ENCODE measurements at places on chromosomes 6 and 20. TPM values are rescaled to one million over a fixed set of nuclear protein-coding genes. Genes with fewer than 3 reads are reported as not detected.

Gene TCF15
- total RNA-seq: not detected

Gene ARFGEF3
- 0.29 TPM for total RNA-seq

Gene SLC17A9
- 6.8 TPM for total RNA-seq

Gene MUC21
- total RNA-seq: not detected

Gene KIAA0408
- 1.6 TPM for total RNA-seq

Gene PDYN
- not detected for total RNA-seq

Gene KCNK17
- not detected for total RNA-seq

Gene SOBP
- total RNA-seq: 1.8 TPM

Gene FAM209B
- total RNA-seq: 0.40 TPM

- DNase-seq: no peak
Measured at GRCh38 chr6:48199499-48199898, 88.5 kb upstream of the PTCHD4 start.

DNA sequence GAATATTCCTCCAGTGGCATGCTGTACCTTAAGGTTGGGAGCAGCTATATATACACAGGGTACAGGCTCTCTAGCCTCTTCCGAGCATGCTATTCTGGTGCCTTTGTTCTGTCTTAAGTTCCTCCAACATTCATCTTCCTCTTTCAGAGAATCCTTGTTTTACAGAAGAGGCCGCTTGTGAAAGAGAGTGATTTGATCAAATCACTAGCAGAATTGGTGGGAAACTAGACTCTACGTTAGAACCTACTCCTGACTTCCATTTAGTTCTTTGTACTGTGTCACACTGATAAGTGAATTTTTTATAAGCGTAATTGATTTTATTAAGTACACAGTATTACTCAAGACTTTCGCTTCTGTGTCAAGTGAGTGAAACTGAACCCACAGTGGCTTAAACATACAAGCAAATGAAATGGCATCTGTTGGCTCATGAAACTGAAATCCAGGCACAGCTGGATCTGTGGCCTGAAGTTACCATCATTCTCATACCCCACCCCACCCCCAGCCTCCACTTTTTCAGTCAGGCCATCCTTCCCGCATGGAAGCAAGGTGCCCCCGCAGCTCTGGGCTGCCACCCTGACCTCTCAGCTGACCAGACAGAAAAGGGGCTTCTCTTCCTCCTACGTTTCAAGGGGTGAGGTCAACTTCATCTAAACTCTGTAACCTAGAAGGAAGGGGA is 102.3 kb downstream of the RPP40 start:
- no peak for DNase-seq

DNA sequence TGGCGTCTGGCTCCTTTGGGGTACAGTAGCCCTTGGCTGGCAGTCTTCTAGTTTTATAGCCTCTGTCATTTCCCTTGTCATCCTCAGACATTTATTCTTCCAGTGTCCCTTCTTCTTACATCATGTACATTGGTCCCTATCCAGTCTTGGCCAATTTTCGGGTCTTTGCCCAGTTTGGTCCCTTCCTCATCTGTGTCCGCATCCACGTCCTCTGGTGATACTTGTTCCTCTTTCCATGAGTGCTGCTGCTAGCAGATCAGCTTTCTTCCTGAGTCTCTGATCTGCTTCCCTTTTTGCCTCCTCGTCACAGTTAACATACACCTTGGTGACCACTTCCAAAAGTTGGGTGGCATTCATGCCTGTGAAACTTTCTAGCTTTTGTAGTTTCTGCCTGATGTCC is 86.2 kb upstream of the GPR6 start:
- no peak for DNase-seq

DNA sequence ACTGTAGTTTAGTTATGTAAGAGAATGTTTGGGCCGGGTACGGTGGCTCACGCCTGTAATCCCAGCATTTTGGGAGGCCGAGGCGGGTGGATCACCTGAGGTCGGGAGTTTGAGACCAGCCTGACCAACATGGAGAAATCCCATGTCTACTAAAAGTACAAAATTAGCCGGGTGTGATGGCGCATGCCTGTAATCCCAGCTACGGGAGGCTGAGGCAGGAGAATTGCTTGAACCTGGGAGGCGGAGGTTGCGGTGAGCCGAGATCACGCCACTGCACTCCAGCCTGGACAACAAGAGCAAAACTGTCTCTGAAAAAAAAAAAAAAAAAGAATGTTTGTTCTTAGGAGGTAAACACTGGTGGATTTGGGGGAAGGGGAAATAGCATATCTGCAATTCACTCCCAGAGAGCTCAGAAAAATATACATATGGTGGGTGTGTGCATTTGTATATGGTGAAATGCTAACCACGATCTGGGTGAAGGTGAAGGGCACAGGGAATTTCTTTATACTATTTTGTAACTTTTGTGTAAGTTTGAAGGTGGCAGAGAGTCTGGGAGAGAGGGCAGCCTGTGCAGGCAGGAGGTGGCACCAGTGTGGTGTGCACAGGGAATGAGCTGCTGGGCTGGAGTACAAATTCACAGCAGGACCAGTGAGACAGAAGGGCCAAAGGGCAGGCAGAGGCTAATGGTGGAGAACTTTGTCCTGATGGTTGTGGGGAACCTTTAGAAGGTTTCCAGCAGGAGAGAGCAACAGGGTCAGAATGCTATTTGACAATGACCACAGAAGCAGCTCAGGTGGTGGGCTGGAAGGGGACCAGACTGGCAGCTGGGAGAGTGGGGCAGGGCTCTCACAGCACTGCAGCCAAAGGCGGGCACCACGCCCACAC is 42.4 kb downstream of the SSR1 start:
- DNase-seq: no peak

DNA sequence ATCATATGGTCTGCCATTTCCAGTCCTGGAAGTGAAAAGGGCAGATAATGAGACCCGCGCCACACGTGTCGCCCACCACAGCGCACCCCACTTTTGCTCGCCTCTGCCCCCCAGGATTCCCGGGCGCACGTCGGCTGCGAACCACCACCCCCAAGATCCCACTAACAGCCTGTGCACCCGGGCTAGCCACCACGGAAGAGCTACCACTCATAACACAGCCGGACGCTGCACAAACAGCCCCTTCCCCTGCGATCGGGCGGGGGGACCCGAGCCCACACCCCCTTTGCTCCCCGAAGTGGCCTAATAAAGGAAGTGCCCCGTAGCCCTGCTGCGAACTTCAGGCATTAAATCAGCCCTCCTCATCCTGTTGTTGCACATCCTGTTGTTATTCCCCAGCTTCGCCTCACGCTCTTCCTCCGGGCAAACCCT is 506 bp downstream of the CITED2 start:
- DNase-seq: no peak

DNA sequence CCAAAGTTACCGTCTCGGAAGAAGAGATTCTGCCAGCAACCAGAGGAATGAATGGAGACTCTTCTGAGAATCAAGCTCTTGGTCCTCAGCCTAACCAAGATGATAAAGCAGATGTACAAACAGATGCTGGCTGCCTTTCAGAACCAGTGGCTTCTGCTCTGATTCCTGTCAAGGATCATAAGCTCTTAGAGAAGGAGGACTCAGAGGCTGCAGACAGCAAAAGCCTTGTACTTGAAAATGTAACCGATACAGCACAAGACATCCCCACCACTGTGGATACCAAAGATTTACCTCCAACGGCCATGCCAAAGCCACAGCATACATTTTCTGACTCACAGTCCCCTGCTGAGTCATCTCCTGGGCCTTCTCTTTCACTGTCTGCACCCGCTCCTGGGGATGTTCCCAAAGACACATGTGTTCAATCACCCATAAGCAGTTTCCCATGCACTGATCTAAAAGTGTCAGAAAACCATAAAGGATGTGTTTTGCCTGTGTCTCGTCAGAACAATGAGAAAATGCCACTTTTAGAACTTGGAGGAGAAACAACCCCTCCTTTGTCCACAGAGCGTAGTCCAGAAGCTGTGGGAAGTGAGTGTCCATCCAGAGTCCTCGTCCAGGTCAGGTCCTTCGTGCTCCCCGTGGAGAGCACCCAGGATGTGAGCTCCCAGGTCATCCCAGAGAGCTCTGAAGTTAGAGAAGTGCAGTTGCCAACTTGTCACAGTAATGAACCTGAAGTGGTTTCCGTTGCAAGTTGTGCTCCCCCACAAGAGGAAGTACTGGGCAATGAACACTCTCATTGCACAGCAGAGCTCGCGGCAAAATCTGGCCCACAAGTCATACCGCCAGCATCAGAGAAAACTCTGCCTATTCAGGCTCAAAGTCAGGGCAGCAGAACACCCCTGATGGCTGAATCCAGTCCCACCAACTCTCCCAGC is 109.6 kb downstream of the RTN4IP1 start:
- peak; percentile 70 for DNase-seq

- DNase-seq: no peak
Measured at GRCh38 chr20:3679749-3680700, 1.8 kb downstream of the ADAM33 start.

- no peak for DNase-seq
Measured at GRCh38 chr20:39865446-39865845, 823.6 kb downstream of the MAFB start.

DNA sequence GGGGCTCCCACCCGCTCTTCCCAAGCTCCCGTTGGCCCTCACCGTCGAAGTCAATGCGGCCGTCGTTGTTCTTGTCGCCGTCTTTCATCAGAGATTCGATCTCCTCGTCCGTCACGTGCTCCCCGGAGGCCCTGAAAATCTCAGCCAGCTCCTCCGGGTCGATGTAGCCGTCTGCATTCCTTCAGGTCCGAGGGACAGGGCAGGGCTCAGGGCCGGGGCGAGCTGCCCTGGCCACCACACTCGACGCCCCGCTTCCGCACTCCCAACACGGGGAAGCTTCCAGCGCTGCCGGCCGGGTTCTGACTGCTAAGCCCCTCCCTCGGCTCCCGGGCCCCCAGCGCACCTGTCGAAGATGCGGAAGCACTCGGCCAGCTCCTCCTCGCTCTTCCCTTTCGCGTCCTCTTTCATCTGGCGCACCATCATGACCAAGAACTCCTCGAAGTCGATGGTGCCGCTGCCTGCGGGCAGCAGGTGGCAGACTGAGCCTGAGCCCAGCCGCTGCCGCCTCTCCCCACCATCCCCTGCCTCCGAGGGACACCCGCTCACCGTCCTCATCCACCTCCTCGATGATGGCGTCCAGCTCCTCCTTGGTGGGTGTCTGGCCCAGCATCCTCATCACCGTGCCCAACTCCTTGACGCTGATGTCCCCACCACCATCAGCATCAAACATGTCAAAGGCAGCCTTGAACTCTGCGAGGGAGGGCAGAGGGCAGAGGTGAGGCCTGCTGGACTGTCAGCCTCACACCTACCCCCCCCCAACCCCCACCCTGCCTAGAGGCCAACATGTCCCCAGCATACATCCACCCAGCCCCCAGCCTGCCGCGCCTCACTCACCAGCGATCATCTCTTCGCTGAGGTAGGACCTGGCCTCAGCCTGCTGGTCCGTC is 2.9 kb downstream of the TNNC2 start:
- DNase-seq: peak; percentile 46

DNA sequence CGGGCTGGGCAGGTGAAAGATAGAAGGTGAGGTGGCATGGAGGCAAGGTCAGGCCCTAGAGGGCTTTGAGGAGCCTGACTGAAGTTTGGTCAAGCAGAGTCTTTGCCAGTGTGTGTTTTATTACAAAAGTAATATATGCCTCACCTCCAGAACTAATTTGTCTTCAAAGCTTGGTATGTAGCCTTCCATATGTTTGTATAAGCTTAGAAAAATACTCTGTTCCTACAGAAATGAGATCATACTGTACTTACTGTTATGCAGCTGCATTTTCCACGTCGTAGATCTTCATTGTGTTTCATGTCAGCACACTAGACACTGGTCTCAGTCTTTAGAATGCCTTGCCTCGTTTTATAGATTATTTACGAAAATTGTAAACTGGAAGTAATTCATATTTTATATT is 61.8 kb downstream of the ANKS1A start:
- DNase-seq: no peak

GRCh38 chr20:46808565-46808964 is 86.1 kb upstream of the EYA2 start:
- no peak for DNase-seq

DNA sequence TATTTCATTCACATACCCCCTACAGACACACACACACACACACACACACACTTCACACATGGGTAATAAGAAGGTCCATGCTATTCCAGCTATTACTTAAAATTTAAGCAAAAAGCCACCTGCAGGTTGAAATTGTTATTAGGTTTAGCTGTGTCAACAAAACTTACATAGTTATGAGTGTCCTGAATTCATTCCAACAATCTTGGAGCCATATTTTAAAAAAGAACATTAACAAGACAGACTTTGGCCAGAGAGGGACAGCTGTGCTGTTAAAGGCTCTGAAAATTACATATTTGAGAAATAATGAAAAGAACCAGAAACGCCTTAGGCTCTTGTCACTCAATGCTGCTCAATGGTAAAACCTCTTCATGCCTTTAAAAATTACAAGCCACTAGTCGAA is 455.3 kb downstream of the EPM2A start:
- no peak for DNase-seq

DNA sequence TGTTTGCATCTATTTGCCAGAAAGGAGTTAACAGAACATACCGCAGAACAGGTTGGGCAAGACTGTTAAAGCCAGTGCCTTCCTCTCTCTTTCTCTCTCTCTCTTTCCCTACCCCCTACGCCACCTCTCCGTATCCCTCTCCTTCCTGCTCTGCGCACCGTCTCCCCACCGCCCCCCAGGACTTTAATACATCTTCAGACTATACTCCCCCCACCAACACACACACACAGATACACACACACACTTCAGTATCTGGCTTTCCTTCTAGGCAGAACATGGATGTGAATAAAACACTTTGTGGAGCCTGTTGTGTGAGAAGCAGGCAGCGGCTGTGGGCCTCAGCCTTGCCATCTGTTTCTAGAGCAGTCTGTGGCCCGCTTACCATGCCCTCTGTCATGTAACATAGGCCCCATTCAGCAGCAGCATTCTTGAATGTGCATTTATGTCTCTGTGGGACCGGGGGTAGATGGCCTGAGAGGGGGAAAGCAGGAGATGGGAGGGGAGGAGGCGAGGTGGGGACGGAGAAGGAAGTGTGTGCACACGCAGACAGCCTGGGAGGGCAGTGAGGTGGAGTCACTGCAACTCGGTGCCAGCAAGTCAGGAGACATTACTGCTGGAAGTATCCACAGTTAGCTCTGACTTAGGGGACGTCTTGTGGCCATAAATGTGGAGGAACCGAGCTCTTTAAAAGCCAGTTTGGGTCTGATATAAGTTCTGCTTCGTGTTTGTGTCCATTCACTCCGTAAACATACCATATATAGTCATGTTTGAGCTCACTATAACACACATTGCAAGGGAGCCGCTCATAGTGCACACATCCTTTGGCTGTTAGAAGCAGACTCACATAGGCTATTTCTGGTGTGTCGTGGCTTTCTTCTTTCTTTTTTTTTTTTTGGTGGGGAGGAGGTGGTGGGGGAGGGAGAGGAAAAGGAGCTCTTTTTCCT is 38.4 kb downstream of the RREB1 start:
- no peak for DNase-seq

DNA sequence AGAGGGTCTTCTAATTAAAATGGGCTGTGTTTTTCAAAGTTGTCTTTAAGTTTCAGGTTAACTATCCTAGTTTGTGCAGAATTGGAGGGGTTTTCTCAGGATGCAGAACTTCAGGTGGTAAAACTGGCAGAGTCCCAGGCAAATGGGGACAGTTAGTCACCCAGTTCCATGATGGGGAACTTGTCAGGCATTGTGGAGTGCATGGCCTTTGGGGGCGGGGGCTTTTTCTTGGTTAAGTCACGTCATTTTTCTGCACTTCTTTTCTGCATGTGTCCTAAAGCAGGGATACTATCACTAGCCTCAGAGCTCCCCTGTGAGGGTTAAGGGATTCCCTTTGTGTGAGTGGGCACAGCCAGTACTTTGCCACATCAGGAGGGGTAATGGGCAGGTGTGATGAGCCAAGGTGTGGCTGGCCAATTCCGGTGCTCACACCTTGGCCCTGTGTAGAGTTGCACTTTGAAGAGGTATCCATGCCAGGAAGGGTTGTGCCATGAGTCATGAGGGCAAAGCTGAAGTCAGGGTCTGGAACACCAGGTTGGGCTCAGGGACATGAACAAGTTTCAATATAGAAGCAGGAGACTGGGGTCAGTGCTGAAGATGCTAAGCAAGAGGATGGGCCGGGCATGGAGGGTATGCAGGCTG is 126.0 kb upstream of the RREB1 start:
- no peak for DNase-seq

Data from activated T-cell treated with anti-CD3 and anti-CD28 coated beads, Interleukin-2, amount 50 U/mL, for 4 hours (primary cell).